ENCODE measurements at places on chromosomes 1 and 21. TPM values are rescaled to one million over a fixed set of nuclear protein-coding genes. Genes with fewer than 3 reads are reported as not detected.

DNA sequence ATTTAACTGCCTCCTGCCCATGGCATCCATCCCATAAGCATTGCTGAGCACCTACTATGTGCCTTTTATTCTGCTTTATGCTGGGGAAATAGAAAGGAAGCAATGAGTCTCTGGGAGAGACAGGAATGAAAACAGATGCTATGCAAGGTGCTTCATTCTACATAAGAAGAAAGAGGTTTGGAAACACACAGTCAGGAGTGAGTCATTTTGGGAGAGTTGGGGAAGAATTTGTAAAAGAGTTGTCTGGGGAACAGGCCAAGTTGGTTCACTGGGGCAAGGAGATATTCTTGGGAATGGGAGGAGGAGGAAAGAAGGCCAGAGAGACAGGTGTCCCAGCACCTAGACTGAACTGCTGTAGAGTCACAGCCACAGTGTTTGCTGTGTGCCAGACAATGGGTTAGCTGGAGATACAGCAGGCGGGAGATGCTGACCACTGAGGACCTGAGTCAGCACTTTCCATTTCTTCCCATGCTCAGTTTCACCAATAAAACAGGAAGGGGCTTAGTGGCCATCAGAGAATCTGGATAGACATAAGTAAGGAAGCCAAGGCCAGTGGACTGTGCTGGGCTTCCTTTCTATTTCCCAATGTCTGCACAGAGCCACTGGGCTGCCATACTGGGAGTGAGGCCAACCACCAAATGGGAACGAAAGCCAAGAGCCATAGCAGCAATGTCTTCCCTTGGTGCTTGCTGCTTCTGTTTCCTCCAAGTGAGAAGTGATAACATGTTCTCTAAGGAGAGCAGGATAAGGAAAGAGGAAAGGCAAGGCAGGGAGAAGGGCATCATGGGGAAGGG, 187.7 kb upstream of the USP24 start:
- no peak for ATAC-seq

DNA sequence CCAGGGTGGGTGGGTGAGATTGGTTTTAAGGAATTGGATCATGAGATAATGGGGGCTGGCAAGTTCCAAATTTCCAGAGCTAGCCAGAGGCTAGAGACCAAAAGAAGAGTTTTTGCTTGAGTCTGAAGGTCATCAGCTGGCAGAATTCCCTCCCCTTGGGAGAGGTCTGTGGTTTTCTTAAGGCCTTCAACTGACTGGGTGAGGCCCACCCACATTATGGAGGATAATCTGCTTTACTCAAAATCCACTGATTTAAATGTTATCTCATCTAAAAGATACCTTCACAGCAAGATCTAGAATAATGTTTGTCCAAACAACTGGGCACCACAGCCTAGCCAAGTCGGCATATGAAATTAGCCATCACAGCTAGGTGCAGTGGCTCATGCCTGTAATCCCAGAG, 156.4 kb downstream of the URB2 start:
- ATAC-seq: no peak

GRCh38 chr1:8822373-8823294, 5.2 kb upstream of the RERE start:
- ATAC-seq: peak; percentile 70

Gene TAS1R1
- not detected for total RNA-seq

DNA sequence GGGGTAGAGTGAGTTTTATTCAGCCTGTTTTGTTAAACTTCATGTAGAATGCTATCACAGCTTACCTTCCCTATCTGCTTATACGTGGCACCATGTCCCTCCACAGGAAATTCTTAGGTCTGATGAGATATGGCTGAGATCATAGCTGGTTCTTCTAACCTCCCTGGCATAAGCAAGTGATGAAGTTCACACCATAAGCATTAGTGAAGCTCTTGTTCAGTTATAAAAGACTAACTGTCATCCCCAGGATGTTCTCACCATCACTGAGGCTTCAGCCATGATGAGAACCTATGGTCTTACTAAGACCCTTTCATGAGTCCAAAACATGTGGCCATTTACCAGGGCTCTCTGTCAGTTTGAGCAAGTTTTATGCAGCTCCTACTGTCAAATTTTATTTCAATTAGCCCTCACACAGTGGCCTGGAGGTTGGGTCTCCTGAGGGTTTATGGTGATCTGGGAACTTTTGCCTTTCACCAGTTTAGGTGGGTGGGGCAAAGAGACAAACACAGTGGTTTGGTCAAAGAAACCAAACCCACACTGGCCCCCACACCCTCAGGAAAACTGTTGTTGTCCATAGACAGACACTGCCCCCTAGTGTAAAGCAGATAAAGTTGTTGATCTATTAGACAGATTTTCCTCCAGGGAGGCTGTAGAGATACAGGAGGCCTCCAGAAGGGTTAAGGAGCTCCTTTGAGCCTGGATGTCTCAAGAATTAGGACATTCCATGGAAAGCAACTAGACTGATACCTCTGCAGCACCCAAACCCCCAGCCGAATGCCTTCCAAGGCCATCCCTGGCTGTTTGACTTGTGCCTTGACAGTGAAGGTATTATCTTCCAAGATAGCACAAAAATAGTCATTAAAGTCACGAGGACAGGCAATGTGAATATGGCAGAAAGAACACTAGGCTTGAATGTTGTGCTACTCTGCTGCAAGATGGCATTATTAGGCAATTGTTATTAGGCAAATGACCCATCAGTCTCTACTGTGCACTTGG, 5.0 kb downstream of the SLC22A15 start:
- peak; percentile 19 for ATAC-seq

Gene DISP3
- 0.19 TPM for total RNA-seq

GRCh38 chr1:37035796-37036666, 1.7 kb upstream of the GRIK3 start:
- ATAC-seq: no peak

DNA sequence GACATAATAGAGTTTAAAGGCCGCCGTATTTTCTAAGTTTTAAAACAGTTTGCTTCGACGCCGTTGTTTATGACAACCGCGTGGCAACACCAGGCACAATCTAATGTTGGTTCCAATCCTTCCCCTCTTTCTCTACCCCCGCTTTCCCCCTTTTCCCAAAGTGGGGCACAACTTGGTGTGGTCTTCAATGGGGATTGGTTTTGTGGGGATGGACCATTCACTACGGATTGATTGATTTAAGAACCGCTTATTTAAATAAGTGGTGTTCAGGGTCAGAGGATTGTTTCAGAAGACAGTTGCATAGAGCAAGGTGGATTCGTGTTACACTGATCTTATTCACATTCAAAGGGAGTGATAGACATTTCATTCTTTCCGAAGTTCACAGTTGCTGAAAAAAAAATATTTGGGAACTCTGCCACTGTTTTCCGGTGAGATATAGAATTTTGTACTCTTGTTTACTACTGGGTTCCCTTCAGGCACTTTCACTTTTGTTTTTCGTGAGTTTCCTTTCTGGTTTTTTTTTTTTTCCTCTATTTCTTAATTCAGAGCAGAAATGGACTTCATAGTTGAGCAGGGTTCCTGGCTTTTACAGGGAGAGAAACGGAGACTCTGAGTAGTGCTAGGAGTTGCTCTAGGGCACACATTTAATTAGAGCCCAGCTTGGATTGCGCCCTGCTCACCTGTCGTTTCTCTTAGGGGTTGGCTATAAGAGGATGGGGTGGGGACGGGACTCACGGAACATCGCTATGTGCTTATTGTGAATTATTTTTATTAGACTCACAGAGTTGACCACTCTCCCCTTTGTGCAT, 79.6 kb upstream of the AK4 start:
- ATAC-seq: no peak

Gene NBPF1
- total RNA-seq: 46.6 TPM

DNA sequence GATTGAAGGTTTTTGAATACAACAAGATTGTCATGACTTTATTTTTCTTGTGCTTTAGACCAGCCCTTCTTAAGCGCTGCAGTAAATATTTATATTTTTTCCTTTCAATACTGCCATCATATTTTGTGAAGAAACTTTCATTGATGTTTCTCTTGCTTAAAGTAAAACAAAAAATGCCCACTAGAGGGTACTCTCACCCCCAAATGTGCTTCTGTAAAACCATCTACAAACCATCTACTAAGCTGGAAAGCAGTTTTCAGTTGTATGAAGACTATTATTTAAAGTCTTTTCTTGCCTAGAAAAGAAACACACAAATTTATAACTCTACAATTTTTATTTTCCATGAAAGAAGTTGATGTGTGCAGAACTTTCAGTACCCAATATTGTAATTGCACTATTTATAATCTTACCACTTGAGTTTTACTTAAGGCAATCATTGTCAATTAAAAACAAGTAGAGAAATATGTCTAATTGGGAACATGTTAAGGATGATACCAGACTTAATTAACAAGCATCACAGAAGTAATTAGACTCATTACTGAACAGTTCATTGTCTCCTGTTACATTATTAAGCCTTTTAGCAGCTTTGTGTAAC, 10.7 kb downstream of the LEPR start:
- ATAC-seq: no peak

- ATAC-seq: no peak
Measured at GRCh38 chr1:41758500-41758899, 160.2 kb downstream of the HIVEP3 start.

- peak; percentile 25 for ATAC-seq
Measured at GRCh38 chr1:1616045-1616790, 918 bp downstream of the MIB2 start.

DNA sequence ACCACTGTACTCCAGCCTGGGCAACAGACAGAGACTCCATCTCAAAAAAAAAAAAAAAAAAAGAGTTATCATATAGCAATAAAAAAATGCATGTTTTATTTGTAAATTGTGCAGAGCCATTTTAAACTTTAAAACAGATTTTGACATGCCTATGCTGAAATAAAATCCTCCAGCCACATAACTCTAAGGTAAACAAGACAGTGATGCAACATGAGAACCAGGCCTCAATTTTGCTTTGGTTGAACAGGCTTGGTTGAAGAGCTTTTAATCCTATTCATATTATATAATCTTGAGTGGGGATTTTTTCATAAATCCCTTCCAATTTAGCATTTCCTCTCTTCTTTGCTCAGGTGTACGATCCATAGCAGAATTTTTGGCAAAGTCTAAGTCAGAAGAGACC, 26.1 kb downstream of the ARMH1 start:
- no peak for ATAC-seq

Gene OR2T35
- total RNA-seq: not detected

- ATAC-seq: no peak
Measured at GRCh38 chr1:109762821-109763645, 690 bp downstream of the EPS8L3 start.

DNA sequence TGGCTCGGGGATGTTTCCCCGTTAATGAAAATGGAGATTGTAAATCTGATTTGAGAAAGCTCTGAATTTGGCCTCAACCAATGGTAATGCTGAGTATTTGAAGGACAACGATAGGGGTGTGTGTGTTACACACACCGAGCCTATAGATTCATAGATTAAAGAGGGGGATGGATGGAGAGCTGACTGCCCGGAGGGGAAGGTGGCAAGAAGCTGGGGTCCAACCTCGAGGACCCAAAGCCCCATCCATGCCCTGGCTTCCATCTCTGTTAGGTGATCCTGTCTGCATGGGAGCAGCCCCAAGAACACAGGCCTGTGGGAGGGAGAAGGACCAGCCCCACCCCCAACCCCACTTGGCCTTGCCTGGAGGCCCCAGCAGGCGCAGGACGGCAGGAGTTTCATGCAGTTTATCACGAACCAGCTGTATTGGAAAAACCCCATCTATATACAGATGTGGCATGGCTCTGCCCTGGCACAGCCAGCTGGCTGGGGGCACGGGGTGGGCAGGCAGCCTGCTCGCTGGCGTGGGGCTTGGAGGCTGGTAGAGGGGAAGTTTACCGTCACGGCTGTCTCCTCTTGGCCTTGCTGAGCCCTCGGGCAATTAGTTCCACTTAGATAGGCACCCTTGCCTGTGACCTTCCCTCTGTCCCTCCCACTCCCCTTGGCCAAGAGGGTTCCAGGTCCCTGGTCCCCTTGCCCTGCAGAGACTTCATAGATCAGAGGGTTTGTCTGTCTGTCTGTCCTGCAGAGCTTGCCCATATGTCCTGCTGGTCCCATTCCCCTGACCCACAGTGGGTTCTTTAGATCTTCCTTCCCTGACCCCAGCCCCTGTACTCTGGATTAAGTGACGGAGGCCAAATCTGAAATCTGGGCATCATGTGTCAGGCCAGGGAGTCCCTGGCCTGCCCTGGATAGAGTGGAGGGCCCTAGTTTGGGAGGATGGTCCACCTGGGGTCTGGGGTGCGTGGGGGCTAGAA, 3.0 kb downstream of the HSPB7 start:
- no peak for ATAC-seq

- peak; percentile 91 for ATAC-seq
Measured at GRCh38 chr21:42737951-42738590, 84.7 kb downstream of the PDE9A start.

Gene DCST2
- total RNA-seq: not detected

GRCh38 chr1:41735139-41735538, 183.6 kb downstream of the HIVEP3 start:
- no peak for ATAC-seq

DNA sequence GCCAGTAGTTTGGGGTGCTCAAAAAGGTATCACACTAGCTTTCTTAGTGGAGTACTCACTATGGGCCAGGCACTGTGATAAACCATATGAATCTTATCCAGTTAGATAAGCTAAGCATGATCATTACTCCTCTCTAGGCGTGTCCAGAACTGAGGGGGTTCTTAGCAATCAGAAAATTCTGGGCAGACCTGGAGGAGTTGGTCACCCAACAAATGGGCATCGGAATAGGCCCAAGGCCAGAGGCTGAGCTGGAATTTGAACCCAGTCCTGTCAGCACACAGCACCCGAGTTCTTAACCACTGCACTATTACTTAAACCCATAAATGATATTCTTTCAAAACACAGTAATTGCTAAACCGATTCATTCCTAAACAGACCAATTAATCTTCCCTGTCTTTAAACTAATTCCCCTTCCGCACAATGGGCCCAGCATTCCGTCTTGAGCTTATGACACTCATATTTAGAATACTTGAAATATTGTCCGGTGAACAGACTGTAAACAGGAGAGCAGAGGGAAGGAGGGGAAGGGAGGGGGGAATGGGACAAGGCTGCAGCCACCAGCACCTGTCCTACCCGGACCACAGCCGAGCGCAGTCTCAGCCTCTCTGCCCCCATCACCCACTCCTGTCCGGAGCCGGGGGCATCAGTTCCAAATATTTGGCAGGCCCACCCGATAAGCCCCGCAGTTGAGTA, 113.0 kb upstream of the GADD45A start:
- peak; percentile 27 for ATAC-seq
